ENCODE measurements at places on chromosomes 13 and 19.

DNA sequence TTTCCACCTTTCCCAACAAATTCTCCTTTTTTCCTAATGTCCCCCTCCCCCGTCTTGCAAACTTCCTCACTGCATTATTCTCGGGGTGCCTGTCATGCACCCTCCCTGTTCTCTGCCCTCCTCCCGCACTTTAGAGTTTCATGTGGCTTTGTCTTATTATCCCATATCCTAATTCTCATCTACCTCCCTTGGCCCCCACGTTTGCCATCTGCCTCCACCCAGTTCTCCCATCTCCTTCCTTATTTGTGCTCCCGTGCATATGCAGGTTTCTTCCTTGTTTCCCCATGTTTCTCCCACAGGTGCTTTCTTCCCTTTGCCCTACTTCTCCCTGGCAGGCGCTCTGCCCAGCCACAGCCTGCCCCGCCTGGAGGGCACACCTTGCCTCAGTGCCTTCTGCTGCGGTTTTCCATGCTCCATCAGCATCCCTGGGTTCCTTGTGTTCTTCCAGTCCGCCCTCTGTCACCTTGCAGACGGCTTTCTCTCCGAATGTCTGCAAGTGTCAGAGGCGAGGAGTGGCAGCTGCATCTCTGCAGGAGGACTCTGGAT is 1.5 kb downstream of the SPATA13 start:
- DNase-seq, result no peak

GRCh38 chr13:112446867-112447266 is 70.7 kb downstream of the SPACA7 start:
- no peak for DNase-seq

DNA sequence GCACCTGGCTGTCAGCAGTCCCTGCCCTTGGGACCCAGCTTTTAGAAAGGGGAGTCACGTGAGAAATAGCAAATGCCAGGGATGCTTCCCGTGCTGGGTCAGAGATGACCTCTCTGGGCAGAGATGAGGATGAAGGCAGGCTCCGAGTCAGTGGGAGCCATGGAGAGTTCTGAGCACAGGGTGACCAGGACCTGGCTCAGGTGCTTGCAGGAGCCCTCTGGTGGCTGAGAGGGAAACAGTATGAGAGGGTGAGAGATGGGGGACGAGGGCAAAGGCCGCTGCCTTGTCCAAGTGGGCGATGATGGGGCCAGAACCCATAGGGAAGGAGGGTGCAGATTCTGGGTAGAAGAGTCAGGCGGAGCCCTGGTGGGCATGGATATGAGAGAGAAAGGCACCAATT is 15.8 kb downstream of the TMED1 start:
- DNase-seq, result no peak

GRCh38 chr19:45955905-45956608 is 17.6 kb downstream of the NOVA2 start:
- DNase-seq, result no peak

GRCh38 chr13:44819245-44819644 is 170.0 kb downstream of the NUFIP1 start:
- peak; percentile 49 for DNase-seq

DNA sequence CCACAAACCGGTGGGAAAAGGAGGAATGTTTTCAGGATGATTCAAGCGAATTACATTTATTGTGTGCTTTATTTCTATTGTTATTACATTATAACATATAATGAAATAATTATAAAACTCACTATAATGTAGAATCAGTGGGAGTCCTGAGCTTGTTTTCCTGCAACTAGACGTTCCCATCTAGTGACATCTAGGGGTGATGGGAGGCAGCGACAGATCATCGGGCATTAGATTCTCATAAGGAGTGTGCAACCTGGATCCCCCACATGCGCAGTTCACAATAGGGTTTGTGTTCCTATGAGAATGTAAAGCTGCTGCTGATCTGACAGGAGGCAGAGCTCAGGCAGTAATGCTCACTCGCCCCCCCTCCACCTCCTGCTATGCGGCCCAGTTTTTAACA is 54.5 kb downstream of the SPTBN4 start:
- DNase-seq, result no peak

GRCh38 chr19:32819419-32820400 is 49.9 kb downstream of the SLC7A9 start:
- no peak for DNase-seq

- DNase-seq, result no peak
These were observed 87.3 kb downstream of the STK24 start for GRCh38 chr13:98489446-98490194.

GRCh38 chr19:41811036-41811435 is 14.6 kb downstream of the CEACAM3 start:
- no peak for DNase-seq

DNA sequence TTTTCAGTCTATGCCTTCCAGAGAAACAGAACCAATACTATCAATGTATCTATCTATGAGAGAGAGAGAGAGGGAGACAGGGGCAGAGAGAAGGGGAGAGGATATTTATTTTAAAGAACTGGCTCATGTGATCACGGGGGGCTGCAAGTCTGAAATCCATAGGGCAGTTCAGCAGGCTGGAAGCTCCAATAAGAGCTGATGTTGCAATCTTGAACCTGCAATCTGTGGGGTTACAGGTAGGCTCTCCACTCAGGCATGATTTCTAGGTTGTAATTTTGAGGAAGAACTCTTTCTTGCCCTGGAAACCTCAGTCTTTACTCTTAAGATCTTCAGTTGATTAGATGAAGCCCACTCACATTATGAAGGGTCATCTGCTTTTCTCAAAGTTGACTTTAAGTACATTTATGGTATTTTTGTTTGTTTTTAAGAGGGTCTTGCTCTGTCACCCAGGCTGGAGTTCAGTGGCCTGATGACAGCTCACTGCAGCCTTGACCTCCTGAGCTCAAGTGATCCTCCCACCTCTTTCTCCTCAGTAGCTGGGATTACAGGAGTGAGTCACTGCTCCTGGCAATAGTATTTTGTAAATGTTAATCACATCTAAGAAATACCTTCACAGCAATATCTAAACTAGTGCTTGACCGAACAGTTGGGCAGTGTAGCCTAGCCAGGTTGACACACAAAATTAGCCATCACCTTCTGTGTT is 376.4 kb downstream of the FGF9 start:
- DNase-seq, result peak; percentile 23

DNA sequence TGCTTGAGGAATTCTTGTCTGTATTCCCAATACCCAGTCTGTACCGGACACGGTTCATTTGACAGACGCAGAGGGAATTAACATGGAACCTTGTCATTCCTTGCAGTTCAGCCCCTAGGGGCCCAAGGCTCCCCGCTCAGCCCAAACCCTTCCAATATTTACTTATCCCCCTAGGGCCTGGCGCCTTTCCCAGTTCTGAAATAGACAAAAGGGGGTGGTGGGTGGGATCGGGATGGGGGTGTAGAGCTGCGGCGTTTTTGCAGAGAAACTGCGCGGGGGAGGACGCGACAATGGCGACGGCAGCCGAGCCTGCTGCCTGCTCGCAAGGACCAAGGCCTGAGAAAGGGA is 583 bp downstream of the AKAP8L start:
- DNase-seq, result no peak

DNA sequence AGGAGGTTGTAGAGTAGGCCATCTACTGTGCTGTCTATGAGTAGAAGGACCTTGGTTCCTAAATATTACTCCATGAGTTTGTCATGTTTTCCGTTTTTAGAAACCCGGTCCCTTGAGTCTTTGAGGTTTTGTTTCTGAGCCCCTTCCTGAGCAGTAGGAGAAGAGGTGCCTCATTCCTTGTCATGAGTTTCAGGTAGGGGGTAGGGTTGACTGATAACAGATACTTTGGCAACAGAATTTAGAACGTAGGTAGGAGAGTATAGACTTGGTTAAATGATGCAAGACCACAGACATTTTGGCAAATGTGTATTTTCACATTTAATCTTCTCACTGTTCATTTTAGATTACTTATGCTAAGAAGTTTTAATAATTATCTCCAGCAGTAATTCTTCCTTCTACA is 24.6 kb downstream of the LMO7 start:
- no peak for DNase-seq

DNA sequence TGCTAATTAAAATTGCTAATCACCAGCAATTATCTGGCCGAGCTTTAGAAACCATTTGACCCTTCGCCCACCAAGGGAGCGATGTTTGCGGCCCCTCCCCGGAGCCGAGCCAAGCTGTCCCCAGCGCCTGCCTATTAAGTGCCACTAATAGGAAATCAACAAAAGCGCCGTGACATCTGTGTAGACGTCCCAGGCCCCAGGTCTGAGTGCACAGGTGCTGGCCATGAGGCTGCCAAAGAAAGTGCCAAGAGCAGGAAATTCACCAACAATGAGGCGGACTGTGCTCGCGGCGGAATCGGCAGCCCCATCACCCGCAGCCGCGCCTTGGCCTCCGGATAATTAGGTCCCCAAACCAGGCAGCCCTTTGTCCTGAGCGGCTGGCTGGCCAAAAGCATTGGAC is 44.5 kb upstream of the SPACA7 start:
- DNase-seq, result no peak

DNA sequence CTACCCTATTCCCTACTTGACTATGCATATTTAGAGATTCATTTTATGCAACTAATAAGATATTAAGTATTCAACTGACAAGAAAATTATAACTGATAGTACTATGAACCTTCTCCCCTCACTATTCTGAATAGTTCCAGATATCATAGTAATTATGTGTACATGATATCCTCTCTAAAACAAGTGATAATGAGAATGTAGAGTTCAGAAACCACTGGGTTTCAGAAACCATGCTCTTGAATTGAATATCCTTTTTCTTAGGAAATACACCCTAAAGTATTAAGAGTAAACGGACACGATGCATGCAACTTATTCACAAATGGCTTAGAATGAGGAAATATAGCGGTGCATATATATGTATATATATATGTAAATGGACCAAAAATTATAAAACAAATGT is 160.9 kb downstream of the TBC1D4 start:
- no peak for DNase-seq

DNA sequence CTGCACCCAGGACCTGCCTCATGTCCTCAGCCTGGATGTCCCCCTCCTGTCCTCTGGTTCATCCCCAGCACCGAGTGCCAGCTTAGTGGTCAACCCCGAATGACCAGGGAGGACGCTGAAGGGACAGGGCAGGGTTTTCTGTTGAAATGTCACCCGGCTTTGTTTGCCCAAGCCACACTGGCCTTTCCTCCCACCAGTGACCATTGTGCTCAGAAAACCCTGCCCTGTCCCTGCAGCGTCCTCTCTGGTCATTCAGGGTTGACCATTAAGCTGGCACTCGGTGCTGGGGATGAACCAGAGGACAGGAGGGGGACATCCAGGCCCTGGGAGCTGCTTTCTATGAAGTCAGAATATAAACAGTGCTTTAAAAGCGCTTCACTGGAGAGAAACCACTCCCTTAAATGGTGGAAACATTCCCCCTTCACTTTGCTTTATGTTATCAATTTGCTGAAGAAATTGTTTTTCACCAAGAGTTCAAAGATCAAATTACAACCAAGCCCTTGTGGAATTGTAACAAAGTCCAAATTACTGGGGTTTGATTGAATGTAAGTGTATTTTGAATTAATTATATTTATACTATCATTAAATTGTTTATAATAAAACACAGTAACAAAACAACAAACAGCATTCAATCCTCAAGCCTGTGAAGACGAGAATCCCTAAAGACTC is 21.4 kb downstream of the CARS2 start:
- DNase-seq, result no peak

DNA sequence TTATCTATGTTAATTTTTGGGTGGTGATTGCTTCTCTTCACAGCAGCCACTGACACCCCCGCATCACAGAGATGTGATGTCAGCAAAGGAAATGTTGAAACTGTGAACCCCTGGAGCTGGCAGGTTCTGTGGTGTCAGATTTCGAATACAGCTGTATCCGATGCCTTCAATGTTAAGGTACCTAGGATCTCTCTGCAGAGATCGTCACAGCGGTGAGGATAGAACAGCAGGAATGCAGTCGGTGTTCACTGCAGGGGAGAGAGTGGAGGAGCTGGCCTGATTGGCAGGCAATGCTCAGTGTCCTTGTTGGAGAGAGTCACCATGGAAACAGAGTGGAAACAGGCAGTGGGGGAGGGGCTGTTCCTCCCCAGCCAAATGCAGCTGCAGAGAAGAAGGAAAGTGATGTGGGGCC is 79.5 kb upstream of the ZNF835 start:
- DNase-seq, result no peak

All from stimulated activated effector memory CD8-positive, alpha-beta T cell treated with anti-CD3 and anti-CD28 coated beads, Interleukin-12 subunit alpha, Interleukin-12 subunit beta, amount 100 ng/mL, for 72 hours (primary cell).